IMR-90 (cell line): ENCODE measurements at places on chromosomes 4 and X. TPM values are rescaled to one million over a fixed set of nuclear protein-coding genes. Genes with fewer than 3 reads are reported as not detected.

DNA sequence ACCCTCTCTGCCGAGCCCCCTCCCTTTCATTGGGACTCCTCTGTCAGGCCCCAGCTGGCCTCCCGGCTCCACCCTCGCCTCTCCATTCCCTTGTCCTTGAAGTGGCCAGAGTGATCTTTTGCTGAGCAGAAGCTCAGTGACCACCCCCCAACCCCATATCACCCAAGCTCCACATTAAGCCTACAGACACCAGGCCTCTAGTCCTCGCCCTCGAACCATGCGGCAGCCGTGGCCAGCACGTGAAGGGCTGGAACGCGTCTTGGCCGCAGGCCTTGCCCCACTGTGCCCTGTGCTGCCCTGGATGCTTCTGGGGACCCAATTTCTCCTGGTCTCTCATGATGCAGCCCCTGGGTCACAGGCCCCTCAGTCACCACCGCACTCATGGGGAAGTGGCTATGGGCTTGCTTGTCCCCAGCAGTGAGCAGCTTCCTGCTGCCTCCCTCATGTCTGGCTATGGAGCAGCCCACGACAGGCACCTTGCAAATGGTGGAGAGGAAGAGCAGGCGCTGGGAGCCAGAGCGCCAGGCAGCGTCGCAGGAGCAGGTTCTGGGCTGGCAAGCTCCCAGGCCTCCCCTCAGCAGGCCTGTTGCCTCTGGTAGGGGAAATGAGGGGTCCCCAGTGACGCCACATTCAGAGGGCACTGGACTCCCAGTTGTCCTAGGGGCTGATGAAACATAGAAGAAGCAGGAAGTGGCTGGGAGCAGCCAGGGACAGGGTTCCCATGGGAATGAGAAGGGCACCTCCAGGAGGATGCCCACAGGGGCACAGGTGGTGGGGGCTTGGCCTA lies 757 bp upstream of the SRPK3 start:
- DNase-seq, result no peak

DNA sequence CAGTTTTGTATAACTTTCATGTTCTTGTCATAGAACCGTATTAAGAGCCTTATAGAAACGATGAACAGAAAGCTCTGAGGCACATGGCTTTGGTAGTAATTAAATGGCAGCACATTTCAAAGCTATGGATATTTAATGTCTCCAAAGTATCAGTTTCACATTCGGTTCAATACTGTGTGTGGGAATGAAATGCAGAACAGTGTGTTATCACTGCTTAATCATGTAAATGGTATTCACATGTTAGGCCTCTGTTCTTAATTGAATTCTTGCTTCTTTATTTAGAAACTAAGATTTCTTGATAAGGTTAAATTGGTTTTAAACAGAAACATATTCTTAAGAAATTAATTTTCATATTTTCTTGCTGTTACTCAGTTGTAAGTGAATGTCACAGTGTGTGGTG lies 701.0 kb upstream of the PITX2 start:
- DNase-seq, result peak; percentile 39

GRCh38 chrX:40085102-40085551 lies 12.6 kb downstream of the BCOR start:
- DNase-seq, result peak; percentile 86

The KIAA1210 gene
- not detected in 2 replicates for total RNA-seq
